KG1 (cell line): ENCODE measurements at places on chromosomes 2 and 18.

DNA sequence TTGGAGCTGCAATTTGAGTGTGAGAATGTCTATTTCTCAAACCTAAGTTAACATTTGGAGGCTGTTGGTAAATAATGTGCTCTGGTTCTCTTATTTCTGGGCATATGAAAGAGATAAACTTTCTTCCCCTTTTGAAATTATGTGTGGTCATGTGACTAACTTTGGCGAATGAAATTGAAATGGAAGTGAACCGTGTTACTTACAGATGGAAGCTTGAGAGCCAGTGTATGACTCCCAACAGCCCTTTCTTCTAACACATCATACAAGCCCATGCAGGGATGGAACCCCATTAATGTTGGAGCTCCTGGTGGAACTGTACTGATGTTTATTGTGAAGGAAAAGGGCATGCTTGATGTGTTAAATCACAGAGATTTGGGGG is 725.8 kb downstream of the TSN start:
- DNase-seq = no peak

- DNase-seq = no peak
Measured at GRCh38 chr2:38613126-38613848, 10.6 kb upstream of the HNRNPLL start.

DNA sequence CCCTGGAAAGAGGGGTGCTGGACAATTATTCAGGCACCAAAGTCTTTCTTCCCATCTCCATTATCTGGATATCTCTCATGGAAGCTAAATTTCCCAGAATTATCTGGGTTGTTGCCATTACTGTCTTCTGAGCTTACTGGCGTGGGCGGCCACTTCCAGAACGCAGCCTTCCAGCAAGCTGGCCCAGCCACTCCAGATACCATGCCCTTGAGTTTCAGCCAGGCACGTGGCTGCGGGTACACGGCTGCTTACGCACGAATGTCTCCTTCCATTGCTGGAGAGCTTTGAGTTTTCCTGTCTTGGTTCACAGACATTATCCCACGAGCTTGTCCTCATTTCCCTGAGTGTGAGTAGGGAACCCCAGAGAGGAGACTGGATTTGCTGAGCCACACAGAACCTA is 32.7 kb downstream of the CELF4 start:
- no peak for DNase-seq

DNA sequence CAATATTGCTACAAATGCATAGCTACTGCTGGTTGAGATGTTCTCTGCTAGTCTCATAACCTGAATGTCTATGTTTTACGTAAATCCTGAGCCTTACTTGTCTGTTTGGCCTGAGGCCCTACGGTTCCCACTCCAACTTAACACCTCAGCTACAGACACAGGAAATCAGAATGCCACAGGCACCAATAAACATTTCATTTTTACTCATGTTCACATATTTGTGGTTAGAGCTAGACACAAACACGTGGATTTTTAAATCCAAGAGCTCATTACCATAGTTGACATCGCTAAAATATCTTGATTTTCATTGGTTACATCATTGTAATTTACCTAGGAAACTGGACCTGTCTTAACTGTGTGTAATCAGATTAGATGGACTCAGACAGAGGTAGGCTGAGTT is 263.8 kb upstream of the CDH19 start:
- DNase-seq = no peak

GRCh38 chr2:70036290-70036689 is 51.0 kb upstream of the PCBP1 start:
- DNase-seq = no peak
